ENCODE measurements at places on chromosomes 3 and 15. TPM values are rescaled to one million over a fixed set of nuclear protein-coding genes. Genes with fewer than 3 reads are reported as not detected.

DNA sequence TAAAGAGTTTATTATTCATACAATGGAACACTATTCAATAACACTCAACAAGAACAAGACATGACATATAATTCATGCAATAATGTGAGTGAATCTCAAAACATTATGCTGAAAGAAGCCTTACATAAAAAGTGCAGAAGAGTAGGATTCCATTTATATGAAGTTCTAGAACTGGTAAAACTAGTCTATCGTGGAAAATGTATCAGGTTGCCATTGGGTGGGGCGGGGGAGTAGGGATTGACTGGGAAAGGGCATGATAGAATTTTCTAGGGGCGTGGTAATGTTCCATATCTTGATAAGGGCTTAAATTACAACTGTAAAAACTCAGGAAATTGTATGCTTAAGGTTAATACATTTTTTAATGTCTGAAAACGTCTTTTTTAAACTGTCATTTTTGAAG, 247.9 kb downstream of the SATB1 start:
- H3K4me1 ChIP-seq = no peaks in the 10 kb centered on the region
- no peaks in the 10 kb centered on the region for H3K36me3 ChIP-seq
- H3K27me3 ChIP-seq = no peaks in the 10 kb centered on the region
- no peak overlapping the region for H3K27ac ChIP-seq
- DNase-seq = no peak

- no peaks in the 10 kb centered on the region for H3K4me1 ChIP-seq
- DNase-seq = no peak
- no peak overlapping the region for H3K27ac ChIP-seq
- no peaks in the 10 kb centered on the region for H3K36me3 ChIP-seq
- no peaks in the 10 kb centered on the region for H3K27me3 ChIP-seq
Measured at GRCh38 chr3:10350324-10350985, 29.5 kb upstream of the SEC13 start.

DNA sequence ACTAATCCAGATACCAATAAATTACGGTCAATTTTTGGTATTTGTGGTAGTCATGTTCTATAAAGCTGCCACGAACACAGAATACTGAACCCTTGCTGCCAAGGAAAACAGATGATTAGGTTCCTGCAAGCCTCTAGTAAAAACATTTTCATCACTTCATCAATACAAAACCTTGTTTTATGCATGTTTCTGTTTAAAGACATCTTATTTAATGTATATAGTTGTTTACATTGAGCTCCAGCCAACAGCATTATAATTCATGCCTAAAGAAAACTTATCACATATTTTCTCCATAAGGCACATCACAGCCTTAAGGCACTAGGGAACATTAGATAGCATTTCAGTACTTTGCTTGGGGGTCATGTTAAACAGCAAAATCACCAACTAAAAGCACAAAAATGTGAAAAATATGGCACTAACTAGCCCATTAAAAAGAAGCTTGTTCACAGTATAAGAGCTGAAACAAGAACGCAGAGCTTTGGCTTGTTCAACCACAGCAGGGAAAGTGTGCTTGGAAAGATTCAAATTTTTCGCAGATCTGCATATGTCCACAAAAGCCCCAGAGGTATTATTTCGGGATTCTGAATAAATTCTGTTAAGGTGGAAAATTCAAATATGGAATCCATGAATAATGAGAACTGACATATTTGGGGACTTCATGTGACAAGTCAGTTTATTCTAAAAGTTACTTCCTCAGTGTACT, 27.7 kb downstream of the POLQ start:
- no peak for DNase-seq
- H3K27ac ChIP-seq = no peak overlapping the region
- no peaks in the 10 kb centered on the region for H3K36me3 ChIP-seq
- no peak overlapping the region for H3K4me3 ChIP-seq

DNA sequence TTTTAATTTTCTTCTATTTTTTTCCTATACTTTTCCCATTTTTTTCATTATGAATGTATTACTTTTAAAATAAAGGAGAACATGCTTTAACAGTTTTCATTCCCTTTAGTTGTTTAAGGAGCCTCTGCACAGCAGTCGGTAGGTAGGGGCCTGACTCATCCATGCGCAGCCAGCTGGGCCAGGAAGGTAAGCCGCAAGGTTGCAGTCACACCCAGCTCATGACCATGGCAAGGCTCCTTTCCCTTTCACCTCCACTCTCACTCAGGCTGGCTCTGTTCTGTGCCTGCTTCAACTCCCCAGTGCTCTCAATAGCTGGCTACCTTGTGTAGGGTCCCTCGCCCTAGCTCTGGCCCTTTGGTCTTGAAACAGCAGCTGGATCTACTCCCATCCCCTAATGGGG, 17.4 kb upstream of the ANKRD34C start:
- no peak overlapping the region for H3K4me3 ChIP-seq
- H3K36me3 ChIP-seq = no peaks in the 10 kb centered on the region
- DNase-seq = no peak
- no peaks in the 10 kb centered on the region for H3K27me3 ChIP-seq
- no peaks in the 10 kb centered on the region for H3K4me1 ChIP-seq

DNA sequence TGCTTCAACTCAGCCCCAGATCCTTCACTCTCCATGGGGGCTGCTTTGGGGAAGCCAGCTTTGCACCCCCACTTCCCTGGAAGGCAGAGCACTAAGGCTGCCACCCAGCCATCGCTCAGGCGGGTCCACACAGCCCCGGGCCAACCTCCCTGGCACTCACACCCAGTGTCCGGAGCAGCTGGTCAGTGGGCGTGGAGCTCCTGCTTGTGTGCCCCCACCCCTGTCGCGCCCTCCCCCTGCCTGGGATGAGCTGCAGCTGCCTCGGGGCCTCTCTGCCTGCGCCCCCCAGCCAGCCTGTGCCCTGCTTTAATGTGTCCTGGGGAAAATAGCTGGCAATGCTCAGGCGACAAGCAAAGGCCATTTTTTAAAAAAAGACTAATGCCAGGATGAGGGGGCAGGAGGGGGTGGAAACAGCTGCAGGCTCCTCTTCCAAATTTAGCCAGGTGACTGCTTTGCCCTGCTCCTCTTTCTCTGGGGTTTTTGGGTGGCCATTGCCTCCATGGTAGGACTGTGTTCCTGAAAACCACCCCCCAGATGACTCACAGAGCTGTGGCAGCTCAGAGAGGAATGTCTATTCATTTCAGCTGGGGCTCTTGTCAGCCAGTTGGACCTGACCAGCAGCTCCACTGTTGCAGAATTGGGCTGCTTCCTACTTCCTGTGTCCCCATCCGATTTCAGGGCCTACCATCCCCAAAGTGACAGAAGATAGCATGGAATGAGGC, 65.0 kb downstream of the CEMIP start:
- H3K4me3 ChIP-seq = no peak overlapping the region
- H3K4me1 ChIP-seq = peaks cover 4% of the 10 kb centered on the region
- no peak overlapping the region for H3K27ac ChIP-seq

Gene TRH
- total RNA-seq = not detected

DNA sequence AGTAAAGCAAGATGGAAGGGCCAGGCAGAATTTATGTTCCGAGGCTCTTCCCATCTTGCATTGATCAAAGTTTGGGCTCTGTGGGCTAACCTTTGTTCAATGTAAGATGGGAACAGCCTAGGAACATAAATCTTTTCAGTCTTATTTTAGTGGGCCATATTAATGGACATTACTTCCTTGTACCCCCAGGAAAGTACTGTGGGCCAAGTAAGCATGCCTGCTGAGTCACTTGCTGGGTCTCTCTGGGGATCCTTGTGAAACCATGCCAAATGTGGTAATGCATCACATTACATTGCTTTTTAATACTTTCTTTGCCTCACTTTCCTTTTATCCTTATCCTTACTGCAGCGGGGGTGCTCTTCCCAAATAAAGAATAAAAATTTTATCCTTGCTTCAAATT, 349.5 kb upstream of the POU1F1 start:
- H3K4me1 ChIP-seq = no peaks in the 10 kb centered on the region
- H3K27me3 ChIP-seq = no peaks in the 10 kb centered on the region
- no peaks in the 10 kb centered on the region for H3K36me3 ChIP-seq
- no peak for DNase-seq
- H3K4me3 ChIP-seq = no peak overlapping the region
- no peak overlapping the region for H3K27ac ChIP-seq

- no peak for DNase-seq
- H3K27me3 ChIP-seq = no peaks in the 10 kb centered on the region
- no peaks in the 10 kb centered on the region for H3K4me1 ChIP-seq
- H3K27ac ChIP-seq = no peak overlapping the region
- H3K36me3 ChIP-seq = no peaks in the 10 kb centered on the region
Measured at GRCh38 chr3:52874160-52874701, 23.1 kb downstream of the STIMATE start.

GRCh38 chr3:7205535-7205934, 344.6 kb downstream of the GRM7 start:
- no peak for DNase-seq
- H3K4me3 ChIP-seq = no peak overlapping the region
- no peak overlapping the region for H3K27ac ChIP-seq
- no peaks in the 10 kb centered on the region for H3K27me3 ChIP-seq

GRCh38 chr3:18345015-18345367, 80.1 kb downstream of the SATB1 start:
- no peaks in the 10 kb centered on the region for H3K27me3 ChIP-seq
- H3K4me1 ChIP-seq = no peaks in the 10 kb centered on the region
- H3K36me3 ChIP-seq = no peaks in the 10 kb centered on the region
- H3K4me3 ChIP-seq = no peak overlapping the region

Gene ERICH6
- total RNA-seq = not detected

Gene TMEM40
- total RNA-seq = not detected

Gene PSTPIP1
- total RNA-seq = 4.2 TPM

DNA sequence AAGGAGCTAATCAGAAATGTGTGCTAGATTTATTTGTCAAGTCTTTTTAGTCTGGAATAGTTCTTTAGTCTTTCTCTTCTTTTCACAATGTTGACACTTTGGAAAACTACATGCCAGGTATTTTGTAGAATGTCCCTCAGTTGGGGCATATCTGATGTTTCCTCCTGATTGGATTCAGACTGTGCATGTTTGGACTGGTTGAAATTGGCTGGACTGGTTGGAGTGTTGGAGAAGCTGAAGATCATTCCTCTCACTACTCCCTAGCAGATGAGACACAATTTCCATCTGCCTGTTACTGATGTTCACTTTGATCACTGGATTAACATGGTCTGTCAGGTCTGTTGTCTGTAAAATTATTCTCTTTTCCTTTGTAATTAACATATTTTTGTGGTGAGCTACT, 3.7 kb downstream of the NME9 start:
- H3K4me3 ChIP-seq = no peak overlapping the region
- no peak overlapping the region for H3K27ac ChIP-seq
- H3K36me3 ChIP-seq = no peaks in the 10 kb centered on the region
- no peak for DNase-seq

GRCh38 chr3:172520301-172520831, 2.9 kb downstream of the TNFSF10 start:
- H3K27me3 ChIP-seq = no peaks in the 10 kb centered on the region
- peak; percentile 56 for DNase-seq
- H3K27ac ChIP-seq = peak overlapping the region; percentile 88
- no peaks in the 10 kb centered on the region for H3K36me3 ChIP-seq
- H3K4me3 ChIP-seq = peak overlapping the region; percentile 46
- H3K4me1 ChIP-seq = peaks cover 13% of the 10 kb centered on the region

DNA sequence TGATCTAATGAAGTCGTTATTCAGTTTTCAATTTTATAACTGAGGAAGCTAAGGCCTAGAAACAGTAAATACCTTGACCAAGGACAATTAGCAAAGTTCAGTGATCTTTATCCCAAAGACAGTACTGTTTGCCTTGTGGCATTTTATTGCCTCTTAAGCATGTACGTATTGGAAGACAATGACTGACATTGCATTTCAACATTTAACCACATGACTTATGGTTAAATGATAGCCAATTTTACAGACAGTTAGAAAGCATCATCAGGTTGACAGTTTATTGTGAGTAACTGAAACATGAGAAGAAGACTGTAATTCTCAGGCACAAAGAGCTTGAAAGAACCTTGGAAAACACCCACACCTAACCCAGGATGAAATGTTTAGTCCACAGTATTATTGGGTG, 390.8 kb upstream of the ZNF385D start:
- H3K27ac ChIP-seq = no peak overlapping the region
- no peak overlapping the region for H3K4me3 ChIP-seq
- DNase-seq = no peak
- H3K4me1 ChIP-seq = no peaks in the 10 kb centered on the region
- H3K27me3 ChIP-seq = no peaks in the 10 kb centered on the region

GRCh38 chr3:154872074-154872473, 208.0 kb upstream of the MME start:
- H3K27ac ChIP-seq = no peak overlapping the region
- no peak for DNase-seq
- H3K4me3 ChIP-seq = no peak overlapping the region
- no peaks in the 10 kb centered on the region for H3K27me3 ChIP-seq
- no peaks in the 10 kb centered on the region for H3K36me3 ChIP-seq
- no peaks in the 10 kb centered on the region for H3K4me1 ChIP-seq

DNA sequence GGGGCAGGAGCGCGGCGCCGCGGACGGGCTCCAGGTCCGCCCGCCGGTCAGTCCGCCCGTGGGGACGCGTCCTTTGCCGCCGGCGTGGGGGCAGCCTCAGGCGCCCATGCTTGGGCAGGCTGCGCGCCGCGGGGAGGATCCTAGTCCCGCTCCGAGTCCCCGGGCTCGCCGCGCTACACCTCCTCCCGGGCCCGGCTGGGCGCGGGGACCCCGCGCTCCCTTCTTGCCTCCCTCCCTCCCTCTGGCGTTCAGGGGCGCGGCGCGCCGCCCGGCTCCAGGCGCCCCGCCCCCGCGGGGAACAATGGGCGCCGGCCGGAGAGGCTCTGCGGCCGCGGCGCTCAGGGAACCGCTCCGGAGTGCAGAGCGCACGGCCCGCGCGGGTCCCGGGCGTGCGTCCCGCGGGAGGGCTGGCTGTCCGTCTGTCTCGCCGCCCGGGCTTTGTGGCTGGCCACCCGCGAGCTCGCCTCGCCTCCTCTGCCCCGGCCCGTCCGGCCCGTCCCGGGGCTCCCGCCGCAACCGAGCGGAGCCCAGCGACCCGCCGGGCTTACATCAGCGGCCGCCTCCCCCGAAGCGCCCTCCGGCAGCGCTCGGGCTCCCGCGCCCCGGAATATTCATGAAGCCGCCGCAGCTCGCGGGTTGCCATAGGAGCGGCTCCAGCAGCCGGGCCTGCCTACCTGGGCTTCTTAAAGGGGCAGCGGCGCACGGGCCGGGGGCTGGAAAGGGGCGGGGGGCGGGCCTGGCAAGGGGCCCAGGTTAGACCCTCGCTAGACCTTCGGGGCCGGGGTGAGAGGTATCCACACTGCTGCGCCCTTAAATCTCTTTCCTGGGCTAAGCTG, at the start of gene HCN4:
Gene HCN4 (minus strand): TSS at position 658 of the 836 bp plus-strand sequence. CDS start 688 bp downstream, outside the sequence.
- H3K27ac ChIP-seq = no peak within 1 kb of the TSS
- peaks cover 55% of the 10 kb centered on the region for H3K27me3 ChIP-seq
- H3K4me3 ChIP-seq = peak within 1 kb of the TSS; percentile 28

GRCh38 chr3:147799601-147800000, 390.4 kb downstream of the ZIC1 start:
- DNase-seq = no peak
- no peaks in the 10 kb centered on the region for H3K36me3 ChIP-seq
- no peaks in the 10 kb centered on the region for H3K27me3 ChIP-seq
- no peaks in the 10 kb centered on the region for H3K4me1 ChIP-seq
- no peak overlapping the region for H3K4me3 ChIP-seq
- no peak overlapping the region for H3K27ac ChIP-seq

Data from colonic mucosa (tissue), 4 donors.